Activated gamma-delta T cell treated with Interleukin-2 at 50 U/mL for 16 hours (primary cell): ENCODE measurements at places on chromosomes 16 and 17.

GRCh38 chr16:81778861-81779535 lies at the start of gene PLCG2:
TSS of gene PLCG2 (plus strand) at chr16:81779291. CDS start at chr16:81785990, 6,699 bp downstream.
- peak; percentile 72 for DNase-seq

DNA sequence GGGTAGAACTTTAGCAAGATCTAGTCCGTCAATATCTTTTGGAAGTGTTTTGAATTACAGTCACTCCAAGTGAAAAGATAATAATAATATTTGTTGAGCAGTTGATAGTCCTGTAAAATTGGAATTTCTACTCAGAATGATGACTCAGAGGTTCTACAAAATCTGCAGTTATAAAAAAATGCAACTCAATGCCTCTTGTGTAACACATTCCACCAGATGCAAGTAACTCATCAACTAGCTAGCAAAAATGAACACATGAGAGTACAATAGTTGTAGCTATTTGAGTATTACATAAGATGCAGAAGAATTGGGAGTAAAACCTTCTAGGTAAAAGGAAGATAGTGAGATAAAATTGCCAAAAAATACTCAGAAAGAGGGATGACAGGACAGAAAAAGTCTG lies 177.2 kb downstream of the CDH8 start:
- DNase-seq, result no peak

GRCh38 chr16:16083421-16084156 lies 134.2 kb downstream of the ABCC1 start:
- DNase-seq, result no peak

DNA sequence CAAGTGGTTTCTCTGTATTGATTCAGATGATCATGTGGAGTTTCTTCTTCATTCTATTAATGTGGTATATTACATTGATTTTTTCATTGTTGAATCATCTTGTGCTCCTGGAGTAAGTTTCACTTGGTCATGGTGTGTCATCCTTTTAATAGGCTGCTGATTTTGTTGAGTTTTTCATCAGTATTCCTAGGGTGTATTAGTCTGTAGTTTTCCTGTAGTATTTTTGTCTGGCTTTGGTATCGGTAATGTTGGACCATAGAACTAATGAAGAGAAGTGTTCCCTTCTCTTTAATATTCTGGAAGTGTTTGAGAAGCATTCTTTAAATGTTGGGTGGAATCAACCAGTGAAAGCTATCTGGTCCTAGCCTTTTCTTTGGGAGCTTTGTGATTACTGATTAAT lies 99.0 kb downstream of the OMG start:
- DNase-seq, result no peak

DNA sequence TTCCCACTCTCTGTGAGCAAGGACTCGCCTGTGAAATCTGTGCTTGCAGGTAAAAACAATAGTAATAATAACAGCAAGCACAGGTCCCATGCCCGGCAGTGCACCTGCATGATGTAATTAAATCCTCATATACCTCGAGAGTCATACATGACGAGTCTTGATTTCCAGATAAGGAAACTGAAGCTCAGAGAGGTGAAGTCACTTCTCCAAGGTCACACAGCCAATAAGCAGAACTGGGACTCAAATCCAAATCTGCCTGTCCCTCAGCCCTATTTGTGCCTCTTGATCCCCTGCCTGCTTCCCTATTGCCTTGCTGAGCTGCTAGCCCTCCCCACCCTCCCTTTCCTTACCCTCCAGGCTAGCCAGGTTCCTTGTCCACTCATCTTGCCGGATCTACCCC lies 38.0 kb upstream of the CPNE2 start:
- no peak for DNase-seq

DNA sequence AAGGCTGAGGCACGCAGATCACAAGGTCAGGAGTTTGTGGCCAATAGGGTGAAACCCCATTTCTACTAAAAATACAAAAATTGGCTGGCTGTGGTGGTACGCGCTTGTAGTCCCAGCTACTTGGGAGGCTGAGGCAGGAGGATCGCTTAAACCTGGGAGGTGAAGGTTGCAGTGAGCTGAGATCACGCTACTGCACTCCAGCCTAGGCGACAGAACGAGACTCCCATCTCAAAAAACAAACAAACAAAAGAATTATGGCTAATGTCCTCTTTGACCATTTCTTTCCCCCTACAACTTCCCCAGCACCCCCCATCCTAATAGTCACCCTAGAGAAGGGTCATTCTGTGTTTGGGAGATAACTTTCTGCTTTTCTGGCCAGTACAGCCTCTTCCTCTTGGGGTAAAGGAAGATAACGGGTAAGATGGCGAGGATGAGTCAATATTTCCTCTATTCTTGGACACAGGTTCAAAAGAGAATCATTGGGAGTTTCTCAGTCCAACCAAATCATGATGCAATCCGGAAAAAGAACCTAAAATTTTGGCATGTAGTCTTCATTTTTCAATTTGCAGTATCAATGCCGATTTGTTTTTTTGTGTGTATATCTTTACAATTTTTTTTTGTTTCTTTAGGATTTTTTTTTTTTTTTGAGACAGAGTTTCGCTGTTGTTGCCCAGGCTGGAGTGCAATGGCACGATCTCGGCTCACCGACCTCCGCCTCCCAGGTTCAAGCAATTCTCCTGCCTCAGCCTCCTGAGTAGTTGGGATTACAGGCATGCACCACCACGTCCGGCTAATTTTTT lies 107.6 kb upstream of the MED13 start:
- DNase-seq, result no peak

GRCh38 chr17:72687886-72688285 lies 404.6 kb downstream of the SLC39A11 start:
- no peak for DNase-seq
